HT-29 (cell line): ENCODE measurements at places on chromosomes 12 and 14. TPM values are rescaled to one million over a fixed set of nuclear protein-coding genes. Genes with fewer than 3 reads are reported as not detected.

GRCh38 chr12:51971679-51972421 is 20.4 kb downstream of the ACVR1B start:
- DNase-seq, result no peak

The ANAPC7 gene
- total RNA-seq, result 54.4 and 58.5 TPM in 2 replicates

The CLEC1B gene
- total RNA-seq, result not detected in 2 replicates

The SYNDIG1L gene
- total RNA-seq, result not detected in 2 replicates

- no peak for DNase-seq
These were observed 13.5 kb upstream of the TAS2R46 start for GRCh38 chr12:11075642-11076041.

- DNase-seq, result no peak
These were observed 42.9 kb upstream of the KCNA5 start for GRCh38 chr12:5000658-5001385.

The TMEM119 gene
- not detected in 2 replicates for total RNA-seq

DNA sequence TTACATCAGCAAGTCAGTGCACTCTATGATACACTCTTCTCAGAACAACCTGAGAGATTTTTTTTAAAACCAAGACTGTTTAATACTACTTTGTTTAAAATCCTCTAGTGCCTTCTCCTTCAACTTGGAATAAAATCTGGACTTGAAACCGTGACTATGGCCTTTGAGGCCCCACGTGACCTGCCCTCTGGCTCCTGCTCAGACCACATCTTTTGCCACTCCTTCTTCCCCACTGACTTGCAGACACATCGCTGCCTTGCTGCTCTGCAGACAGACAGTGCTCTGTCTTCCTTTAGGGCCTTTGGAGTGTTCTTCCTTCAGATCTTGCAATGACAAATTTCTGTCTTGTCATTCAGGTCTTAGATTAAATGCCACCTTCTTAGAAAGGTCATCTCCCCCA is 48.5 kb downstream of the TTC8 start:
- no peak for DNase-seq

DNA sequence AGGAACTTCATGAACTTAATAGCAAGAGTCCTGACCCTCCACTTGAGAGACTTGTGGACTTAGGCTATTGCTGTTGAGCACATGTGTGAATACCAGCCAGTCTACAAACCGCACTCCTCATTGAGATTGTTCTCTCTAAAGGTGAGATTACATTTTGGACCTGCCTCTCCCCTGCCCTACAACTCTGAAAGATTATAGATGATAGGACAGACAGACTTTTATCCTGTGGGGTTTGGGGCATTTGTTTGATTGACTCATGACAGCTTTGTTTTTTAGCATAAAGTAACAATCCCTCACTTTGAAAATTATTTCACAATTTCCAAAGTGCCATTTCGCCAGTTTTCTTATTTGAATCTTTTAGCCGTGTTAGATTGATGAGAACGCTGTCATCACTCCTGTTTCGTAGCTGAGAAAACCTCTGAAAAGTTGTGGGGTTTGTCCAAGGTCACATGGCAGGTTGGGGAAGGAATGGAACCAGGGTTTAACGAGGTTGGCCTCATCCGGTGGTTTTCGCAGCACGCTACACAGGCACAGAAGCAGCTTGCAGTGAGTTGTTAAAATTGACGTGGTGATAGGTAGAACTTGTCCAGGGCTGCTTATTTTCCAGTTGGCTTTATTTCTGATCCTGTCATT is 836 bp downstream of the EVL start:
- no peak for DNase-seq

The ARF6 gene
- 47.1 and 47.3 TPM in 2 replicates for total RNA-seq

The PTPRQ gene
- total RNA-seq, result not detected in 2 replicates

- DNase-seq, result no peak
These were observed 108.0 kb upstream of the MDM1 start for GRCh38 chr12:68440068-68440581.

- DNase-seq, result peak; percentile 51
These were observed 98.5 kb upstream of the TMPO start for GRCh38 chr12:98416845-98417244.

GRCh38 chr14:91015435-91015834 is 45.0 kb downstream of the RPS6KA5 start:
- DNase-seq, result no peak

DNA sequence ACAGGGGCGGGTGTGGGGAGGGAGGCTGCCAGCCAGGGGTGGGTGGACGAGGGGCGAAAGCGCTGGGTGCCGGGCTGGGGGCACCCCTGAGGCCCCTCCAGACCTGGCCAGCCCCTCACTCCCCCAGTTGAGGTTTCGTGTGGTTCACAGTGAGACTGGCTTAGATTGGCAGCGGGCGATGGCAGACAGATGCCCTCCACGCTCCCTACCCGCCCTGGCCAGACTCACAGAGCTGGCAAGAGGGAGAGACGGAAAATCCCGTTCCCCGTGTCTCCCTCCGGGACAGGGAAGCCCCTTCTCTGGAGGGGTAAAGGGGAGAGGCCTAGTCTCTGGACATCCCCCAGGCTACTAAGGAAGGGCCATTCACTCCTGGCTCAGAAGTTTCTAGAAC is 33.2 kb upstream of the VPS37B start:
- DNase-seq, result no peak

DNA sequence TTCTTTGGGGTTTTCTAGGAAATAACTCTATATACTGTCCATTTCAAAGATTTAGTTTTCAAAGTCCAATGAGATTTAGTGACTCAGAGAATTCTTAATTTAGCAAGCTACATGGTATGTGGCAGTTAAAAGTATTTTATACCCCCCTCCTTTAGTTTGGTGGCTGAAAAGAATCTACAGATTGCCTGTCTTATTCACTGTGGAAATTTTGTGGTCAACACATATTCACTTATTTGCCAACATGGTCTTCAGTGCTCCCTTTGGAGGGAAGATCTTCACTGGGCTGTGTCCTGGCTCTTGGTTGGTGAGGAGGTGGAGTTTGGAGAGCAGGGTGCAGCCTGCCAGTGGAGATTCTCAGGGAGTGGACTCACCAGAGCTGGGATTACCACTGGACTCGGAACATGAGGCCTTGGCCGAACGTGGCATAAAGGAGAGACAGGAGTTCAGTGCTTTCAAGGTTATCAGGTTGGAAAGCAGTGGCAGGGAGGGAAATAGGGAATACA is 39.8 kb downstream of the SAMD4A start:
- DNase-seq, result no peak

- no peak for DNase-seq
These were observed 29.4 kb downstream of the SSH1 start for GRCh38 chr12:108827941-108828340.

The MAP1LC3B2 gene
- 0.73 TPM in 1 of 2 replicates, not detected in the other for total RNA-seq
